ENCODE measurements at places on chromosomes 1 and 21.

DNA sequence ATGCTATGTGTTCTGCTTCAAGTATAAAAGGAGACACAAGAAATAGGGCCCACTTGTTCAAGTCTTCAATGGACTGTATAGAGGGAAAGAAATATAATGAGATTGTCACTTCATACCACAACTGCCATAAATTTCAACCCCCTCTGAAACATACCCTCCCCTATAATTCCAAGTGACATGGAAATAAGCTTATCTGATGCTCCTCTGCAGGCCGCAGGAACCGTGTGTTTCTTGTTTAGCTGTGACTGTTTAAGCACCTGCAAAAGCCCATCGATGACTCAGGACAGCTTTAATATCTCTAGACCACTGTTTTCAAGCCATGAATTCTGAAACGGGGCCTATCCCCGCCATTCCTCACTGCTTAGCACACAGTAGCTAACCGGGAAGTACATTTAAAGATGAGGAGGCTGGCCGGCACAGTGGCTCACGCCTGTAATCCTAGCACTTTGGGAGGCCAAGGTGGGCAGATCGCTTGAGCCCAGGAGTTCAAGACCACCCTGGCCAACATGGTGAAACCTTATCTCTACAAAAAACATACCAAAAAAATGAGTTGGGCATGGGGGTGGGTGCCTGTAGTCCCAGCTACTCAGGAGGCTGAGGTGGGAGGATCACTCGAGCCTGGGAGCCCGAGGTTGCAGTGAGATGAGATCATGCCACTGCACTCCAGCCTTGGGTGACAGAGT, 4.2 kb downstream of the HLCS start:
- DNase-seq = no peak

DNA sequence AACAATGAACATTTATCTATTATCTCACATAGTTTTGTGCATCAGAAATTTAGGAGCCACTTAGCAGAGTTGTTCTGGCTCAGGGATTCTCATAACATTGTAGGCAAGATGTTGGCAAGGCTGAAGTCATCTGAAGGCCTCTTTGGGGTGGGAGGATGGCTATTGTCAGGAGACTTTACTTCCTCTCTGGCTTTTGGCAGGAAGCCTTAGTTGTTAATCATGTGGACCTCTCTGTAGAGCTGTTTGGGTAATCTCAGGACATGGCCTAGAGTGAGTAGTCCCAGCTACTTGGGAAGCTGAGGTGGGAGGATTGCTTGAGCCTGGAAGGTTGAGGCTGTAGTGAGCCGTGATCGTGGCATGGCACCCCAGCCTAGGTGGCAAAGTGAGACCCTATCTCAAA, 40.2 kb downstream of the RASAL2 start:
- DNase-seq = no peak

DNA sequence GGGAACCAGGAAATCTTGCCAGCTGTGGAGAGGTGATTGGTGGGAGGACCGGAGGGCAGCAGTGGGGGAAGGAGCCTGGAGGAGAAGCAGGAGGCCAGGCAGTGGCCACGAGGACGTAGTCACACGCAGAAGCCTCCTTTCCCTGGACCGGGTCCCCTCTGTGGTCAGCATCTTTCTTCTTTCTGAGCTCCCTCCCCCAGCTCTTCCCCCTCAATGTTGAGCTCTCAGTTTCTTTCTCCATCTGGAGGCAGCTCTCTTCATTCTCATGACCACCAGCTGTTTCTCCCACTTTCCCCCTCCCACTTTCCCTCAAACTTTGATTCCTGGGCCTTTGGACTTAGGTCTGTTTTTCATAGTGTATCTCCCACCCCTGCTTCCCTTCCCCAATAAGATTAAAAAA, 18.3 kb downstream of the KIRREL1 start:
- no peak for DNase-seq

GRCh38 chr21:21606041-21606440, 607.8 kb downstream of the NCAM2 start:
- DNase-seq = no peak

DNA sequence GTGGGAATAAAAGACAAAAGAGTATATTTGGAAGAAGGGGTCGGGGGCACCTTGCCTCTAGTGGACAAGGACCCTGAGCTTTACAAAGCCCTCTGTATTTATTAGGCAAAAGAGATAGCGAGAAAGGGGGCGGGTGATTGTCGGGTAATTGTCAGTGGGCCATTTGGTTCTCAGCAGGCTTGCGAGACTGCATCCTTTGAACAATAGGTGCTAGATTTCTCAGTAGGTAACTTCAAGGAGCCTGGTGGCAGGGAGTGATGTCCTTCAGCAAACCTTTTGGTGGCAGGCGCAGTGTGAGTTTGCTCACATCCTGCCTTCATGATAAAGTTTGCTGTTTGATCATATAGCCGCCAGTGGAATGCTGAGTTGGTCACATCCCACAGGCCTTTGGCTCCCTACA, 71.4 kb downstream of the AXDND1 start:
- no peak for DNase-seq

DNA sequence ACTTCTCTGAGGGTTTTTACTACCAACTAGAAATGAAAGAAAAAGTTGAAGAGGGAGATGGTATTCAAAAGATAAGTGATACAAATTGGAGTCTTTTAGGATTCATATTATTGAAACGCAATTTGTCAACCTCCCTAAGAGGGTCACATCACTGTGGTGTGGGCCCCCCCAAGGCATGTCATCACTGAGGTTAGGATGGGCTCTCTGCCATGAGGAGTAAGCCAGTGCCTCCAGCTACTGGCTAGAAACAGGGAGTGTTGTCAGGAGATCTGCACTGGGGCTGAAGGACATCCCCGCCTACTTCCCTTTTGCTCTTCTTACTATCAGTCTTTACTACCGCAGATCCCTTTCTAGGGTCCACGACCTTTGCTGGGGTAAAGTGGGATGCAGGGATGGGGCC, 25.9 kb downstream of the ITSN1 start:
- no peak for DNase-seq

DNA sequence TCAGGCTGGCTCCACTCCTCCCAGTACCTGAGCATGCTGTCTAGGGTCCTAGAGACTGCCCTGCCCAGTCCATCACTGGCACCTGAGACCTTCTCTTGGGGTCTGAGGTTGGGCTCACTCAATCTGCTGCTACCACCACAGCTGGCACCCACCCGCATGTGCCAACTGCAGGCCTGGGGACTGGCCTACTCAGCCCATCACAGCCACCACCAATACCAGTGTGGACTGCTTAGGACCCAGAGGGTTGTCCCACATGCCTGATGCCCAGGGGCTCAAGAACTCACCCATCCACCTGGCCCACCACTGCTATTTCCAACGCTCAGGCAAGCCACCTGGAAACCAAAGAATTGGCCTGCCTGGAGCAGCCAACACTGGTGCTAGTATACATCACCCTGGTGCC, 63.5 kb downstream of the CYP4B1 start:
- no peak for DNase-seq

GRCh38 chr1:71351438-71351837, 270.6 kb upstream of the ZRANB2 start:
- DNase-seq = no peak

DNA sequence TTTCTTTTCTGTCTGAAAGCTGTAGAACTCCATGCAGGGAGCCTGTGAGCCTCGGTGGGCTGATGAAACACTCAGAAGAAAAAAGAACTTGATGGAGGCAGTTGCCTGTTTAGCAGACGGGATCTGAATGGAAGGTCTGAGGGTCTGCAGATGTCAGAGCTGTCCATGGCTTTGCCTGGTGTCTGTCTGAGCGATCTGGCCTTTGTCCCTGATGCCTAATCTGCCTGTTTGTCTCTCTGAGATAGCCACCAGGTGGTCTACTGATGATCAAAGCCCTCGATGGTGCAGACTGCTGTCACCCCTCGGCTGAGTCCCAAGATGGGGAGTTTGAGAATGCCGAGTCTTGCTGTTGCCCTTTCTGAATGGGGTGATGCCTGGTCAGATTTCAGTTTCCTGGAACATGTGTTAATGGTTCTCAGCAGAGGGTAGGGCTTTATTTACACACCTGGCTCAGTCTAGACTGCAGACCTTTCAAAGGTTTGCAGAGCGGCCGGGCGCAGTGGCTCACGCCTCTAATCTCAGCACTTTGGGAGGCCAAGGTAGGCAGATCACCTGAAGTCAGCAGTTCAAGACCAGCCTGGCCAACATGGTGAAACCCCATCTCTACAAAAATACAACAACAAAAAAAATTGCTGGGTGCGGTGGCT, 90.4 kb downstream of the KIF26B start:
- DNase-seq = no peak

- DNase-seq = no peak
Measured at GRCh38 chr1:199218533-199218932, 579.7 kb downstream of the PTPRC start.

DNA sequence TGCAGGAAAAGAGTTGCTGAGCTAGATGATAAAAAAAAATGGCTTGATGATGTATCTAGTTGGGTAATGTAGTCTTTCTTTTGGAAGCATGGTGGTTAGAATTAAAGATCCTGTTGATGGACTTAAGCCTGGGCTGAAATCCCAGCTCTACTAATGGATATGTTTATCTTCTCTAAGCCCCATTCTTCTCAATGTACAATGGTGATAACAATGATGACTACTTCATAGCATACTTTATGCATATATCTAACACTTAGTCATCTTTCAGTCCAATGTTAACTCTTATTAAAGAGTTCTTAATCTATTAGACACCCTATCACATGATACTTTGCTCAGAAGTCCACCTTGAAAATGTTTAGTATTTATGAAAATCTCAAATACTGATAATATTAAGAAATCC, 189.5 kb downstream of the PLA2G4A start:
- DNase-seq = no peak

- no peak for DNase-seq
Measured at GRCh38 chr1:178237121-178237520, 143.2 kb downstream of the RASAL2 start.

GRCh38 chr1:78329475-78329874, 161.3 kb upstream of the PTGFR start:
- no peak for DNase-seq

DNA sequence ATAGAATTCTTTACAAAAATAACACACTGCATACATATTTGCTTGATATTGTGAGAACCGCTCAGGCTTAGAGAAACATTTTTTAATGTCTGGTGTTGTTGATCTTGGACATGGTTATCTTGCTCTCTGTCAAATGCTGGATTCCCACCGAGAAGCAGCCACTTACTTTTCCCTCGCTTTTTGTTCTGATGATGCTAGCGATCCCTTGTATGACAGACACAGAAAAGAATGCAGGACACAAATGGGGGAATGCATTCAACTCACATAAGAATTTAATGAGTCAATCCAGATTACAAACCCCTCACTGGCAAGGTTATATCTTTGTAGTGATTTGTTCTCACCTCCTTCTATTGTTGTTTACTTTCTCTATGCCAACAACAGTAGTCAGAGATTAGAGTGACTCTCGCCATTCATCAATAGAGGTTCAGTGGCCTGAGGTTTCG, 76.8 kb upstream of the AKT3 start:
- no peak for DNase-seq

GRCh38 chr1:223081181-223081994, 61.7 kb downstream of the TLR5 start:
- DNase-seq = peak; percentile 46

GRCh38 chr21:46459356-46460112, 843 bp downstream of the DIP2A start:
- peak; percentile 6 for DNase-seq

- DNase-seq = no peak
Measured at GRCh38 chr1:32393136-32393535, 1.1 kb downstream of the BSDC1 start.

- no peak for DNase-seq
Measured at GRCh38 chr1:207031632-207032264, 808 bp downstream of the C1orf116 start.

DNA sequence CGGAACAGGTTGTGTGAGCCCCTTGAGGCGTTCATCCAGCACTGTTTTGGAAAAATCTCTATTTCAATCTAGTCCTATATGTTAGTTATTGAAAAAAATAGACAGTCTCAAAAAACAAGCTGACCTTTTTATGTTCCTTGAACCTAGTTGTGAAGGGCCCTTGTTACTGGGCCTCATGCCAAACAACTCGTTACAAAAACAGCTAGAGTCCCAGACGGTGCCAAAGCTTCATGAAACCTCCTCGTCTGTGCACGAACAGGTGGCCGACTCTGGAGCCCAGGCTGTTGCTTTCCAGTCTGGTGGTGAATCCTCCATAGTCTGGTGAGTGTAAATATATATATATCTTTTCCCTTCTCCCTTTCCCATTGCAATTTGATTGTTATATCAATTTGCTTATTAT, at the start of gene CHIA:
Gene CHIA (plus strand): TSS at position 222 of the 400 bp plus-strand sequence. CDS start 19,617 bp downstream, outside the sequence.
- DNase-seq = no peak

GRCh38 chr1:198830412-198830811, 191.6 kb downstream of the PTPRC start:
- DNase-seq = no peak

DNA sequence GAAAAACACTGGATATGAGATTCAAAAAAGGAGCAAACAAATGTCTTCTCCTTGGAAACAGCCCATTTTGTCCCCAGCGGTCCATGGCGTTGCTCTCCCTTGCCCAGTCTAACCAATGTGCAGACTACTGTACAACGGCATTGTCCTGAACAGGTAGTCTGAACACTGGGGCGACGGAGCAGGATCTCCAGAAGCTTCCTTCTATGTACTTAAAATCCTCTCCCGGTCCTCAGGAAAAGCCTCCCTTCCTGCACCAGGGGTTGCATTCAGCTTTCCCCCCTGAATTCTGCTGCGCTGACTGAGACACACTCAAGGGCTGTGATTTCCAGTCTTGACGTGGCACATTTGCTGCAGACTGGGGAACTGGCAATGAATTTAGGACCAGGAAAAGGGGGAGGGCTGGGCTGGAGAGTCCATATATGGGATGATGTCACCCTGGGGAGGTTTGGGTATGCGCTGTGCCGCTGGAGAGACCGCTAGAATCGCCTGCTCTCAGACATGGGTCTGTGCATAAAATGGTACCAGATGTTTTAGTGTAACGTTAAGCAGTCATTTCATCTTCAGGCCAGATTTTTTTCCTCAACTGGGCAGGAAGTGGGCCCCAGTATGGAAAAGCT, 275.9 kb upstream of the C1orf105 start:
- DNase-seq = no peak

GRCh38 chr21:14995226-14995625, 69.6 kb downstream of the NRIP1 start:
- DNase-seq = no peak

- DNase-seq = no peak
Measured at GRCh38 chr1:224517171-224517570, 82.6 kb upstream of the WDR26 start.

DNA sequence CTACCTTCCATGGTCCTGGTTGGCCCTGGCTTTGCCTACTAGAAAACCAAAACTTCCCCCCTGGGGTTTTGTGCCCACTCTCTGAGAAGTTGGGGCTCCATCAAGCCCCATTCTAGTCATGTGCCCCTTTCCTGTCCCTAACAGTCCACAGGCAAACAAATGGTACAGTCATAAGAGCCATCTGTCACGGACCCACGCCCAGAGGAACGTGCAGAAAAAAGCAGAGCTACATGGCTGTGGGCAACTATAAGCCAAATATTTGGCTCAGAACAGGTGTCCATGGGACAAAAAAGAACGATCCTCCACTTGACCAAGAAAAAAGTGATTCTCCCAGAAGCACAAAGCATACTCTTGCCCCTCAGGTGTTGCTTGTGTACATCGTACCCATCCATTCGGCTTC, 14.6 kb upstream of the TRNAU1AP start:
- DNase-seq = no peak

Data from T-helper 9 cell (primary cell).